ENCODE measurements at places on chromosomes 12 and 14.

- DNase-seq, result no peak
Observed at GRCh38 chr12:110846615-110847566, at the start of gene CCDC63. TSS of gene CCDC63 (plus strand) at chr12:110846987. CDS start at chr12:110852955, 5,968 bp downstream.

DNA sequence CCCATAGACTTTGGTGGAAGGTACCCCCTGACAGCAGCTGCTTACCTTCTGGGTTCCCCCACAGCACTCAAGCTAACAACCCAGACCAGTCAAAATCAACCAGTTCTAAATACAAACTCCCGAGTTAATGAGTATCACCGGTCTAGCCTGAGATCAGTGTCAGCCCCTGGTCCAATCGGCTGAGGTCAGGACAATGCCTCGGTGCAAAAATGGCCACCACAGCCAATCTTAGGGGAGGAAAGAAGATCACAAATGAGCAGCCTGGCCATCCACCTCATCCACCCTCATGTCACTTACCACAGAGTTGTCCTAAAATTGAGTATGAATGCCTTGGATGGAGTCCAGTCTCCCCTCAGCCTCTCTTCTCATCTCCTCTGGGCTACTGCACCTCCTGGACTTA, 128.5 kb downstream of the PHETA1 start:
- no peak for DNase-seq

DNA sequence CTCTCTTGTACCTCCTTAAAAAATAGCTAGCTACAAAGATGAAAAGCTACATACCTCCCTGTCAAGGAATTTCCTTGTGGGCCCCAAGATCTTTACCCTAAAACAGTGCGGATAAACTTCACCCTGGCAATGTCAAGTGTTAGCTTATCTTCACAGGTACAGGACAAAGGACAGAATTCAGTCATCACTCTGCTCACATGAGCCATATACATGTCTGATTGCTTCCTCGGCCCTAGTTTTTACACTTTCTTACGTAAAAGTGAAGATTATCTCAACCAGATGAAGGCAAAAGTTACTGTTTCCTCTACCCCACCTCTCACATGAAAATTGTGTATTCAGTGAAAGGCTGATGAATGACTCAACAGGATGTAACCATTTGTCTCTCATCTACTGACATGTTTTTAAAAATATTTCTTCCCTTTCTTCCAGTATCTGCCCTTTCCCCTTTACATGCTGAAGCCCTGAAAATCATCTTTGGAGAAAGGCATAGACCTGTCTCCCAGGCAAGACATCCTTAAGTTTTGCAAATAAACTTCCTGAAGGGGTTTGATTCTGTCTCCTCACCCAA, 890.1 kb downstream of the GALC start:
- DNase-seq, result no peak

DNA sequence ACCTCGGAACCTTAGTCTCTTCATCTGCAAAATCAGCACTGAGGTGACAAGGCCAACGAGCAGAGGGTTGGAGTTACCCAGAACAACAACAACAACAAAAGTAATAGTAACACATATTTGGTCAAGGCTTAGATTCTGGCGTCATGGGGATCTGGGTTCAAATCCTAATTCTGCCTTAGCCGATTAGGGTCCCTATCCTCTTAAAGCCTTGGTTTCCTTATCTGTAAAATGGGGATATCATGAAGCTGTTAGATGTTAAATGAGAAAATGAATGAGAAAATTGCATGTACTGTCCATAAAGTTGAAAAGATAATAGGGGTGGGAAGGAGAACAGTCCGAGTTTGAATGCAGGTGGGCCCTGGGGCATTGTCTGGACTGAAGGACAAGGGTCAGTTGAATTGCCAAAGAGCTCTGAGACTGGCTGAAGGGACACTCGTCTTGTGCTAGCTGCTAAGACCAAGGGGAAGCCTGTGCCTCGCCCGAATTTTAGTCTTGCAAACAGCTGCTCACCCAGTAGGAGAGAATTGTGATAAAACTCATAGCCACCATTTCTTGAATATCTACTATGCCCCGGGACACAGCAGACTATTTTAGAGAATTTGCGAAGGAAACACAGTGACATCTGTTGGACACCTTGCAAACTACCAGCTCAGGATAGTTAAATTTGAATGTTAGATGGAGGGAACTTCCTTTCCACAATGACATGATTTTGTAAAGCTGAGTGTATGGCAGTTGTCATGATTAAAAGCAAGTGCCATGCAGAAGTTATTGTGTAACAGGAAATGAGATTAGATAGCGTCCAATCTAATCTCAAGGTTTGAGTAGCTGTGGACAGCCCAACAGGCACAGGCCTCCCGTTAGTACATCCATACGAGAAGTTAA, 6.8 kb upstream of the HNF1A start:
- no peak for DNase-seq
